ENCODE measurements at places on chromosomes 2 and 18.

DNA sequence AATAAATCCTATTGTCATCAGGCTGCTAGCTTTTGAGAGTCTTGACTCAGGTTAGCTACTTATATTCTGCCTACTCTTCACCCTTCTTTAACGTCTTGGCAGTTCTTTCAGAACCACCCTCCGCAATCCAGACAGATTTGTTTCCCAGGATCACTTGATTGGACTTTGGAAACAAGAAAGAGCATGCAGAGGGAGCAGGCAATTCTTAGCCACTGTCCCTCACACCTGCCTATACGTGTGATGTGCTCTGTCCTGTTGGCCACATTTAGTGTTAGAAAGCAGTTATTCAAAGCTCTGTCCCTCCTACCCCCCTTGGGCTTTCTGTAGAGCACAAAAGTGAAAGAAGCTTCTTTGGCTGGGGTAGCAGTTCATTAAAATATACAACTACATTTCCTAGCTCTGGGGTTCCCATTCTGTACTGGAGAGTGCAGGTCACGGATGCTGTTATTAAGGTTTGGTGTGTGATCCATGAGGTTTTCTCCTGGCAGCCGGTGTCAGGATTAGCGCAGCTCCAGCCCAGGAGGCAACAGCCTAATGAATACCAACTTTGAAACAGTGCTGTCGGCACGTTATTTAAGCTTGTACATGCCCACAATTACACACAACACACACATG is 6.3 kb downstream of the FZD5 start:
- DNase-seq: no peak

GRCh38 chr18:79975985-79976680 is 11.7 kb downstream of the HSBP1L1 start:
- no peak for DNase-seq

DNA sequence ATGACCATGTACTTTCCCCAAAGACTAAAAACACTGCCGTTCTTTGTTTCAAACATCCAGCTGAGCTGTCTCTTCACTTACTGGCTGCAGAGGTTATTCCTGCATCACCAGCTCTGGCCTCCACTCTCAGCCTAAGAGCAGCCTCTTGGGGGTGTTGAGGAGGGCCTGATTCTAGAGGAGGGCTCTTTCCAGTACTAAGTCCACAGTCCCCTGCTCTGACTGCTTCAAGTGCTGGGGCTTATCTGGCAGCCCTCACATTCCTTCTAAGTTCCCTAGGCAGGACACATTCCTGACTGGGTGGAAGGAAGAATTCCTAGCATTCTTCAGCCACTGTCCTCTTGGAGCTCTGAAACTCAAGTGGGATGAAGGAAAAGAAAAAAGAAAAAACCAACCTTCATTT is 32.9 kb upstream of the EHBP1 start:
- DNase-seq: no peak

- DNase-seq: no peak
Measured at GRCh38 chr18:41756141-41756540, 198.9 kb upstream of the PIK3C3 start.

- DNase-seq: no peak
Measured at GRCh38 chr2:191950132-191950874, 103.4 kb upstream of the CAVIN2 start.

DNA sequence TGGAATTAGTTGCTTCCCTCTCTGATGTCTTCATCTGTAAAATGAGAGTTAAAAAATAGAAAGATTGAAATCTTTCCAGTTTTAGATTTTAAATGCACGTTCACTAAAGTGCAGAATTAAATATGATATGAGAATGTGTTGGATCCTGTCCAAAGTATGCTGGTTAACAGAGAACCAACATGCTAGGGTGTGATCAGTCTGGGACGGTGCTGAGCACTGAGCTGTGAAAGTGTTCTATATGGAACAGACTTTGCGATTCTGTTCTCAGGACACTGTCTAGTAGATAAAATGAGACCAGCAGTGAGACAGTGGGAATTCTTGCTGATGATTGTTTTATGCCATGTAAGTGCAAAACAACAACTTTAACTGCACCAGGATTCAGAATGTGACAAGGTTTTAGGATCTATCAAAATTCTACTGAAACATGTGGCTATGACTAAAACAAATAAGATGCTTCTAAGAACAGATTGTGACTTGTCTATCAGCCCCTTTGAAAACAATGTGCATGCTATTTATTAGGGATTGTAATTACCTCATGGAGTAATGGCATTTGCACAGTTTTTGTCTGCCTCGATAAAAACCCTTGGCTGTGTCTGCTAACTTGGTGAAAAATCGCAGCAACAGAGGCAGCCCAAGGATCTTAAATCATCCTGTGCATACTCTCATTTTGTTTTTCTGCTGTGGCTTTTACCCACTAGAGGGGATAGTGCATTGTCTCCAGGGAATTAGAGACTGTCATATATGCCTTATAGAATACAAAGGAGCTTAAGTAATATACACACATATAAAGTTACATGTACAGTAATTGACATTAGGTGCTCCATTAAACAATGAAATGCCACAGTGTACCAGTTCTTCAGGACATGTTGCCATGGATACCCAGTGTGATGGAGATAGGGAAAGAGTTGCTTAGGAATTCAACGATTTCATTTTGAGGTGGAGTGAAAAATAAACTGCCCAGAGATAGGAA is 55.1 kb downstream of the MAP3K20 start:
- DNase-seq: no peak

GRCh38 chr18:42182728-42183700 is 228.0 kb downstream of the PIK3C3 start:
- DNase-seq: no peak
